Stimulated activated CD8-positive, alpha-beta memory T cell treated with anti-CD3 and anti-CD28 coated beads, Interleukin-15, amount 100 ng/mL, for 24 hours (primary cell): ENCODE measurements at places on chromosomes 1 and 21.

DNA sequence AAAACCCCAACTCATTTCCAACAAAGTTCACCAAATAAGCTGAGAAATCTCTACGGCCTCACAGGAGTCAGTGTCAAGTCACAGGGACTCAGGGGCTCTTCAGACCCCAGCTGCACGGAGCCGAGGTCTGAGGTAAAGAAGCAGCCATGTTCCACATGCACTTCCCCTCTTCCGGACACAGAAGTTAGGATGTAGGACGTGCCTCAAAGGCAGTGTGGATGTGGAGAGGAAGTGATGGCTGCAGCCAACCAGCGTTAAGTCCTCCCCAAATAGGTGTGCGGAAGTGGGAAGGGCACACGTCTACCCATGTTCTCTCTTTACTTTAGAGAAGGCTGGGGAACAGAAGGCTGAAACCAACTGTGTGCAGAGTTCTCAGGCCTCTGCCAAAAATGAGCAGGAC is 14.6 kb upstream of the NCF2 start:
- DNase-seq = no peak

DNA sequence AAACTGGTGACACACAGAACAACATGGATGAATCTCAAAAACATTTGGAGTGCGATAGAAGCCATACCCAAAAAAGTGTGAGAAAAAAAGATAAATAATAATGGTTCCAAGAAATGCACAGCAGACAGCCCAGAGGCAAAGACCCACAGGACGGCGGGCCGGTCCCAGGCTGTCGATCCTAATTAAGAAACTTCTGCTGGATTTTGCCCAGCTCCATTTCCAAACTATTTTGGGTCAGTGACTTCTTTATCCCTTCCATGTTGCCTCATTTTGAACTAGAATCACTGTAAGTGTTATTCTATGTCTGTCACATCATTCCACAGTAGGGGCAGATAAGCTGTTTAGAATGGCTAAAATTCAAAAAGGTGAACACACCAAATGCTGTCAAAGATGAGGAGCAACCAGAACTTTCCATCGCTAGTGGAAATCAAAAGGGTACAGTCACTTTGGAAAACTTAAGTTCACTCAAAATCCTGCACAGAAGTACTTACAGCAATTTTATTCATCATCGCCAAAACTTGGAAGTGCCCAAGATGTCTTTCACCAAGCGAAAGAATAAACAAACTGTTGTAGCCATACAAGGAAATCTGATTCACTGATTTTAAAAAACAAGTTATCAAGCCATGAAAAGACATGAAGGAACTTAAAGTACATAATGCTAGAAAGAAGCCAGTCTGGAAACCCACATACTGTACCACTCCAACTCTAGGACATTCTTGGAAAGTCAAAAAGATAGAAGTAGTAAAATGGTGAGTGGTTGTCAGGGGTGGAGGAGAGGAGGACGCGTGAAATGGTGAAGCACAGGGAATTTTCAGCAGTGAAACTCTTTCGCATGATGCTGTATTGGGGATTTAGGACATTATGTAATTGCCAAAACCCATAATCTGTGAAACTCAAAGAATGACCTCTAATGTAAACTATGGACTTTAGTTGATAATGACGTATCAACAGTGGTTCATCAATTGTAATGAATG is 7.5 kb downstream of the NBPF1 start:
- DNase-seq = no peak

DNA sequence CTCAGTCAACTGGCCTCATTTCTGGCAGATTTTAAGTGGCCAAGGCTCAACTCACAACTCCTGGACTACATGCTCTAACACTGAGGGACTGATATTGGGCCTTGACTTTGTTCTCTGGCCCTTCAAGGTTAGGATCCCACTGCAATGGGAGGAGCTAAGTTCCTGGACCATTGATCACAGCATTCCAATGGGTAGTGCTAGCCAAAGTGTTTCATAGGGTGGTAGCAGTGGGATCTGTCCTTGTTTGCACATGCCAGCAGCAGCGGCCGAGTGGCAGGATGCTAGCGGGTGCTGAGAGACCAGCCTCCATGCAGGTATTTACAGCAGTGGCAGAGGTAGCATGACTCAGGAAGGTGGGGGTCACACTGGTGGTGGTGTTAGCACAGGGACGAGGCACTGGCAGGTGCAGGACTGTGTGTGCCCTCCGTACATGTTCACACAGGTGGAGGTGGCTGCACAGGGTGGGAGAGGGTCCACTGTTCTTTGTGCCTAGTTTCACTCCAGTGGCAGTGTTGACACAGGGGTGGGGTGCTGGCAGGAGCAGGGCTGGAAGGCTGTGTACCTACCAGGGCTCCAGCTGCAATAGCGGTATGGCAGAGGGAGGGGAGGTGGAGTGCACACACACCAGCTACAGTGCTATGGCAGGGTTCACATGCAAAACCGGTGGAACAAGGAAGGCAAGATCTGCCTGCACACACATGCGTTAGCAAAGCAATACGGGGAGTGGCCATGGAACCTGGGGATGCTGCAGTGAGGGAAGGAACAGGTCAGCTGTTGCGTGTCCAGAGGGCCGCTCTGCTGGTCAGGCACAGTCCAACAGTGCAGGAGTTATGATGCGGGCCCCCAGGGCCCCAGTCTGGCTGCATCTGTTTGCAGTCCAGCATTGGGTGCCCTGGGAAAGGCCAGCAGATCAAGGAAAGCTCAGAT is 51.7 kb downstream of the COL24A1 start:
- DNase-seq = no peak

DNA sequence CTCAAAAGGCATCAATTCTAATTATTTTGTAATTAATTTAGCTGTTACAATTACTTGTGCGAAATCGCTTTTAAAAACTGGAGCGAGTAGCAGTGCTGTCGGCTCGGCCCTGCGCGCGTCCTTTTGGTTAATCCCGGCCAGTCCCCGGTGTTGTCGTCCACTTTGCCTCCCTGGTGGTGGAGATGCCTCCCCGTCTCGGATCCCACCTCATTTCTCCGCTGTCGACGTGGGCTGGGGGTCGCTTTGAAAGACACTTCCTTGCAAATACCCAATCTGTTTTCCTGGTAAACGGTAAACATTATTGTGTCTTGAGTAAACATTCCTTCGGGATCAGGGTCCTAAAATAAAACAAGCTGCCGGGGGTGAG is 3.7 kb downstream of the FOXD3 start:
- no peak for DNase-seq

GRCh38 chr21:27525780-27526179 is 558.9 kb upstream of the ADAMTS5 start:
- DNase-seq = no peak

GRCh38 chr1:168752171-168752832 is 23.3 kb upstream of the DPT start:
- DNase-seq = no peak

DNA sequence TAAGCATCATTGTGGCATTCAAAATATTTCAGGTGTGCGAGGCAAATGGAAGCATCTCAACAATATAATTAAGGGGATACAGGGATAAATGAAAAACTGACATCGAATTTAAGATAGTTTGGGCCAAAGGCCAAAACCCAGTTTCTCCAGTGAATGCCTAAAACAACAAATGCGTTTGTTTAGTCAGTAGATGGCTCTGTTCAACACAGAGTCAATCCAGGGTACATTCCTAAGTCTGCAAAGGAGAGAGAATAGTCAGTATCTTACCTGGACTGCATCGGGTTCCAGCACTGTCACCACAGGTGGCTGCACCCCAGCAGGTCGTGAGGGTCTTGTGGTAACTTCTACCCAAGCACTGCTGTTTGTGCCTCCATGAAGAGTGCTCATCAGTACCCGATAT is 321.1 kb downstream of the KCTD3 start:
- DNase-seq = no peak

GRCh38 chr1:28135371-28136168 is 40.9 kb downstream of the PTAFR start:
- DNase-seq = no peak

DNA sequence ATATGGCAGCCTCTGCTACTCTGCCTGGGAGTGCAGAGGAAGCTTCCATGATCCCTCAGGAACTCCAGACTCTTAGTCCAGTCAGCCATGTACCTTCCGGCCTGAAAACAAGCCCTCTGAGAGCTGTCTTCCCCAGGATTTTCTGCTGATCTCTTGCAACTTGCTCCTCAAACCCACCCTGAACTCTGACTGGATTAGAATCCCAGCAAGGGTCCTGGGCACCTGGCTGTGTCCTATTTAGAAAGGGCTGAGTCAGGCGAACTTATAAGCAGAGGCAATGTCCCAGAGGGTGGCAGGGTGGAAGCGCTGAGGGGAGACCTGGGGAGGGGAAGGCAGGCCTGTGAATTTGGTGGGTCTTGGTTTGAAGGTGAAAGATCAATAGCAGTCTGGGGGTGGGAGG is 184.5 kb upstream of the EDN2 start:
- no peak for DNase-seq

DNA sequence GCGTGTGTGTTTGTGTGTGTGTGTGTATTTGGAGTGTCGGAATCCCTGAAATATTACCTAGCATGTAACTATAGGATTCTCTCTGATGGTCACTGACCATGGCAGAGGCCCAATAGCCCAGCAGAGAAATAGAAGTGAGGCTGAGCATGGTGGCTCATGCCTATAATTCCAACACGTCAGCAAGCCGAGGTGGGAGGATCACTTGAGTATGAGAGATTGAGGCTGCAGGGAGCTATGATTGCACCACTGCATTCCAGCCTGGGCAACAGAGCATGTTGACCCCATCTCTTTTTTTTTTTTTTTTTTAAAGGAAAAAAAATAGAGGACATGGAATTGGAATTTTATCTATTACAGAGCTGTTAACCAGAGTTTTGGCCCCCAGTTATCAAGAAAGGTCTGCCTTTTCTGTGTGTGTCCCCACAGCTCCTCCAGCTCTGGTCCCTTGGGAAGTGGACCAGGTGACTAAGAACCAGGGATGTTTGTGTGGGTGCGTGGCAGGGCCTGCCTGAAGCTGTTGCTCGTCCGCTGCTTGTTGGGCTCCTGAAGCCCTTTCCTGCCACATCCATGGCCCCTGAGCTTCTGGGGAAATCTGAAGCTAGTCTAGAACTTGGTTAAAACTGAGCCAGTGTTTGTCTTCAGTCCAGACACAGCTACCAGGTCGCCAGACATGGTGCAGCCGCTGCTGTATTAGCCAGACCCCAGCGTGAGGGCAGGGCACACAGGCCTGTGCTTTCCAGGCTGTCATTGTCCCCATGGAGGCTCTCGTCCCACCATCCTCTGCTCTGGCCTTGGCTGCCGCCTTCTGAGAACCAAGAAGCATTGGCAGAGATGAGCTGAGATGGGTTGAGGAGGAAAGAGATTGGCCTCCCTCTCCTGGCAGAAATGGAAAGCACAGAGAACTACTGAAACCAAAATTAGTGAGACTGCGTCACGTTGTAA is 25.5 kb downstream of the CAPN9 start:
- no peak for DNase-seq

DNA sequence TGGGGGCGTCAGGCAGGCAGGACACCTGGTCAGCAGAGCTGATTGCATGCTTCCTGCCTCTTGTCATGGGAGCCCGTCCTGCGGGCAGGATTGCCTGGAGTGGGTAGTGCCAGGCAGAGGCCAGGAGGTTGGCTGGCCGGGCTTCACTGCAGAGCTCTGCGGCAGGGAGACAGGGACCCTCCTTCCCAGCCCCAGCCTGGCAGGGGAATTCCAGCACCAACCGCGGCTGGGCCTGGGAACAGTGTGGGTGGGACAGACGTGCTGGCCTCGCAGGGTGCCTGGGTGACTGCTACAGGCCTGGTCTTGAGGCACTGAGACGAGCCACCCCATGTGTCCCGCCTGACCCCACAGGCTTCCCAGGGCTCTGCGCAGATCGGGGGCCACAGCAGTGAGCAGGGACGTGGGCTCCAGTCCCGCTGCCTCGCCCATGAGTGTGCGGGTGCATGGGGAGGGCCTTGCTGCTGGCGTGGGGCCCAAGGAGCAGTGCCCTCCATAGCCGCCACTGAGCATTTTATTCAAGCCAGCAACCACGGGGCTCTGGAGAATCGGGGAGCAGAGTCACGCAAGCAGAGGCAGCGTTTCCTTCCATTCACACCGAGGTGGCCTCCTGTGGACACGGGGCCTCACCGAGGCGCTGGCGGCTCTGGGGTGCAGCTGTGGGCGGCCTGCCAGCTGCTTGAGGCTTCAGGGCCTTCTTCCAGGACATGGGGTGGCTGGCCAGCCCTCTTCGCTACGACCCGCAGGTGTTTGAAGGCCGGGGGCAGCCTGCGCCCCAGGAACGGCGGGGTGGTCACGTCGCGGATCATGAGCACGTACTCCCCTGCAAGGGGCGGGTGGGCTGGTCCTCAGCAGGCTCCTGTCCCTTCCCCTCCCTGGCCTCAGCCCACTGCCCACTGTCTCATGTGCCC is 70.3 kb downstream of the MORN1 start:
- DNase-seq = no peak

GRCh38 chr1:59900640-59901039 is 25.9 kb downstream of the CYP2J2 start:
- DNase-seq = no peak

GRCh38 chr1:2098839-2099785 is 48.9 kb downstream of the PRKCZ start:
- no peak for DNase-seq

GRCh38 chr1:116918714-116919357 is 9.1 kb downstream of the PTGFRN start:
- DNase-seq = no peak

- no peak for DNase-seq
Measured at GRCh38 chr1:8821084-8821483, 3.6 kb upstream of the RERE start.

DNA sequence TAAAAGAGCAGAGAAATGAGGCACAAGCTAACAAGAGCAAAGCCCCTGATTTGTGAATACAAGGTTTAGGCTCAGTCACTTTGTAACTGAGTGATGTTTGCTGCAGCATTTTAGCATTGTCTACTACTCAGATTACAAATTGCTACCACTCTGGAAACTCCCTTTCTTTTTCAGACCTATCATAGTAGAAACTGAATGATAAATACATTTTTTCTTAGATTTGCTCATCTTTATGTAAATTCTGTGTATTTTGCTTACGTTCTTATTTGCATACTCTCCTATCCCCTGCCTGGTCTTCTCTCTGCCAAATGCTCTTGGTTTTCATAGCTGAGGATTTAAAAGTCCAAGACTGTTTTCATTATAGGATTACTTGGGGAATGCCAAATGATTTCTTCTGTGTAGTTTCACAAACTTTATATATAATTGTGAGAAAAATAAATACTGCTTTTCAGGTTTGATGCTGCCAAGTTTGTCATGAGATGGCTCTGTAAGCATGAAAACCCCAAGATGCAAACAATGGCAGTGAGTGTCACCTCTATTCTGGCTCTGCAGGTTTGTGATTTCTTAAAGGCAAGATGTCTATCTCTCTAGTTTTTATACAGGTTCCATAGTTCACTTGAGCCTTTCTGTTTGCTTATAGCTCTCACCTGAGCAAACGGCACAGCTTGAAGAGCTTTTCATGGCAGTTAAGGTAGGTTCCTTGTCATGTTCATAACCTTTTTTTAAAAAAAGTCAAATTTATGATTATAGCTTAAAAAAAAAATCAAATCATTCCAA is 24.7 kb downstream of the ZYG11A start:
- DNase-seq = no peak
